Ascending aorta (tissue), 2 donors: ENCODE measurements at places on chromosomes 3 and 15. TPM values are rescaled to one million over a fixed set of nuclear protein-coding genes. Genes with fewer than 3 reads are reported as not detected.

The MORC1 gene
- total RNA-seq, result not detected

DNA sequence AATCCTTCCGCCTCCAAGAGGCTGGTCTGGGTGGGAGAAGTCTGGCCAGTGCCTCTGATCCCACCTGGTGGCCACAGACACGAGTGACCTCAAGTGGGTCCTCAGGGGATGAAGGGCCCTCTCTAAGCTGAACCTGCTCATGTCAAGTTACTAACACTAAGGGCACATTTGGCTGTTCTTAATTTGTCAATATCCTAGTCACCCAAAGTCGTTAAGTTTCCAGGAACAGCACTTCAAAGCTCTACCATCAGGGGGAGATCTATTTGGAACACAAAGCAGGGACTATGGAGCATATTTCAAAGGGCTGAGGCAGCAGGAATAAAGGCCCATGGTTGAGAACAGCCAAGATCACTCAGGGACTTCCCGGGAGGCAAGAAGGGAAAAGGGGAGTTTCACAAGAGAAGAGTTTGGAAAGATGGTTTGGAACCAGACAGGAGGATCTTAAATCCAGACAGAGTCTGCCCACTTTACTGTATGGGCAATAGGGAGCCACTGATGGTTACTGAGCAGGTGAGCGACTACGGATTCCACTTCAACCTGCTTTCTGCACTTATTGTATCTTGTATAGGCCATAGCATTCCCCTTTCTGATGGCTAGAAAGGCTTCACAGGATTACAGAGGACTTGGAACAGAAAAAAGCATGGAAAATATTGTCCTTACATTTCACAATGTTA, 13.7 kb downstream of the OXTR start:
- DNase-seq, result peak; percentile 16

The TRAT1 gene
- 3.7 TPM for total RNA-seq

DNA sequence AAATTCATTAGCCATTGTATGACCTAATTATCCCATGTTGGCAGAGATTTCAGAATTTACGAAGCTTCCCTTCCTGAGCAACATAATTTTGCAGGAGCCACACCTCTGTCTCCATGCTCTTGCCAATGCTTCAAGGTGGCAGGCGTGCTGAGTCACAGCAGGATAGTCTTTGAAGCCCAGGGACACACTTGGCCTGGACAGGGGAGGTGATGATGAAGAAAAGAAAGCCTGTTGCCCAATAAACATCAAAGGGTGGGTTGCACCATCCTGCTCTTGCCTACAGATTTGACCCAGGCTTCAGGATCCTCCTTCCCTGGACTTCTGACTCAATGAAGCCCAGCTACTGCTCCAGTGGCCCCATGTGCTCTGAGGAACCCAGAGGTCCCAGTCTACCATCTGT, 117.1 kb downstream of the MINAR1 start:
- DNase-seq, result no peak

The CXCR6 gene
- total RNA-seq, result 2.1 TPM

The SLC28A2 gene
- not detected for total RNA-seq

DNA sequence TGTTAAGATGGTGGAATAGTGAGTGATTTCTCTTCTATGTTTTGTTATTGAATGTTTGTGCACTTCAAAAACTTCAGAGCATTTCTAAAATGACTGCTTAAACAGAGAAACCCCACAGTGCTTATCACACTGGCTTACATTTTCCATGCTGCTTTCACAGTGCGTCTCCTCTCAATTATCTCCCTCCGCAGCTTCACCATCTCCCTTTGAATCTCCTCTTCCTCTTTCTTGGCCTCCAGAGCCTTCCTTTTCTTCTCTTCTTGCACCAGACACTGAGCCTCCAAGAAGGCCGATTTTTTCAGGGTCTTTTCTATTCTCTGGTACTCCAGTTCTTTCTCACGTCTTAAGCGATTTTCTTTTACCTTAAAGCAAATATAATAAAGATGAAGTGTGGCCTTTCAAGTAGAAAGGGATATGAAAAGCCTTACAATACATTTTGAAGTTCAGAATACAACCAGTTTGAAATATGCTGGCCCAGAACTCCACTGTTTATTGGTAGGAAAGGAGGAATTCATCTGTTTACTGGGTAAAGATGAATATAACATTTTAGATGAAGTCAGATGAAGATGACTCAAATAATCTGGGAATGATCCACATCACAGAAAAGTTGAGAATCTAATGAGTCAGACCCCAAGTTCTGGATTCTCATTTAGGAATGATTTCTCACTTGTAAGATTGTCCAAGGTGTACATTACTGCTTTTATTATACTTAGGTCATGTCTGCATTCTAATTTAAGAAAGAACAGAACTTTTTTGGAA, 21.4 kb downstream of the CCDC191 start:
- no peak for DNase-seq

The MB21D2 gene
- total RNA-seq, result 0.11 TPM

The GJD2 gene
- total RNA-seq, result not detected

The TM2D3 gene
- 105 TPM for total RNA-seq

DNA sequence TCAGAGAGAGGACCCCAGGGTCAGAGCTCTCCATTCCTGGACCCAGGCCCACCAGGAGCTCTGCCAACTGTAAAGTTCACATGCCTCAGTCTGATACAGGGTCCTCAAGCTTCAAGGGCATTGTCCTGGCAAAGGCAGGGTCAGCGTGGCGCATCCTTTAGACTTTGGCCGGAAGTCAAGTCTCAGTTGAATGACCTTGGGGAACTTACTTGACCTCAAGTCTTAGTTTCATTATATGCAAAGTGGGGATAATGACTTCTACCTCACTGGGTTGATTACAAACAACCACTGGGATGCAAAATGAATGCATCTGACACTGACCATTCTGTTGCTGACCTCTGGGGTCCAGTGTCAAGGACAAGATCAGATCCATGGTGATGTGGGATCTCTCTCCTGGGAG, 70.6 kb upstream of the CTSH start:
- DNase-seq, result no peak

The WDR93 gene
- not detected for total RNA-seq

- no peak for DNase-seq
These were observed 129.3 kb downstream of the TNIK start for GRCh38 chr3:171330938-171331337.

DNA sequence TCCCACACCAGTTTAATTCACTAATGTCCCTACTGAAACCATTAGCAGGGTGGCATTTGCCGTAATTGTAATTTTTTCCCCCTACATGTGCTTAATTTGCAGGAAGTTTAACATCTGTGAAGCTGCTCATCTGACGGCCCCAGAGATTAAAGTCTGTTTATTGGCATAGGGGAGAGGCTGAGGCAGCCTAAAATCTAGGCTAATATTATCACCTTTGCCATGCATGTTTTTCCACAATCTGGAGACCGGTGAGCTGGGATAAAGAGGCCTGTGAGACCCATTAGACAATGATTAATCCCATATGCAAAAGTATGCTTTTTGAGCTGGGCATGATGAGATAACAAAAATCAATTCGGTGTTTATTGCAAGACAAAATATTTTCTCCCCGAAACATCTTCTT, 561.2 kb upstream of the ALCAM start:
- no peak for DNase-seq

- DNase-seq, result no peak
These were observed 718.6 kb upstream of the NECTIN3 start for GRCh38 chr3:110352841-110353604.

- no peak for DNase-seq
These were observed 13.1 kb upstream of the ALCAM start for GRCh38 chr3:105353485-105354161.

The DNASE1L3 gene
- 10.0 TPM for total RNA-seq
